ENCODE measurements at places on chromosomes 7 and 10. TPM values are rescaled to one million over a fixed set of nuclear protein-coding genes. Genes with fewer than 3 reads are reported as not detected.
A peak's percentile ranks its signal among the peaks of the same experiment; 100 is the strongest.

- H3K27ac ChIP-seq = no peak overlapping the region
- DNase-seq = no peak
- H3K27me3 ChIP-seq = no peaks in the 10 kb centered on the region
These were observed 15.9 kb downstream of the SKIDA1 start for GRCh38 chr10:21509341-21510240.

GRCh38 chr10:12471135-12471534 is 121.8 kb downstream of the CAMK1D start:
- H3K4me1 ChIP-seq = peaks cover 6% of the 10 kb centered on the region
- no peaks in the 10 kb centered on the region for H3K36me3 ChIP-seq
- no peak overlapping the region for H3K27ac ChIP-seq
- H3K27me3 ChIP-seq = no peaks in the 10 kb centered on the region
- no peak for DNase-seq
- H3K4me3 ChIP-seq = no peak overlapping the region

- no peaks in the 10 kb centered on the region for H3K4me1 ChIP-seq
- no peak for DNase-seq
- H3K27ac ChIP-seq = no peak overlapping the region
- peaks cover 51% of the 10 kb centered on the region for H3K36me3 ChIP-seq
These were observed 9.3 kb downstream of the ZC3HAV1L start for GRCh38 chr7:139026551-139026950.

DNA sequence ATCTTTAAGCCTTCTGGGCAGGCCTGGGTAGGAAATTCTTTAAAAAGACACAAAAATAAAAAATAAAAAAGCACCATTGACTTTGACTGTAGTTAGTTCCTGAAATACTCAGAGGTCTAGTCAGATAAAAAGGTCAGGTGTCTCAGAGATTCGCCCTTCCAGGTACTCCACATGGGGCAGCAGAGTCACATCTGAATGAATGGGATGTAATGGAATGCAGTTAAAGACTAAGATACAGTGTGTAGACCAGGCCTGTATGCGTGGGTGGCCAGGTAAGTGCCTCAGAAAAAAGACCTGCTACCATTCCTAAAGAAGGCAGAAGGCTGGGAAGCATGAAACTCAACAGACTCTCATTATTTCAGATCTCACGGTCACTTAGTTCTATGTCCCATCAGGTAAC is 68.6 kb upstream of the SEM1 start:
- no peak overlapping the region for H3K4me3 ChIP-seq
- H3K36me3 ChIP-seq = no peaks in the 10 kb centered on the region
- H3K4me1 ChIP-seq = no peaks in the 10 kb centered on the region
- peak; percentile 4 for DNase-seq

Gene PTF1A
- not detected for total RNA-seq

DNA sequence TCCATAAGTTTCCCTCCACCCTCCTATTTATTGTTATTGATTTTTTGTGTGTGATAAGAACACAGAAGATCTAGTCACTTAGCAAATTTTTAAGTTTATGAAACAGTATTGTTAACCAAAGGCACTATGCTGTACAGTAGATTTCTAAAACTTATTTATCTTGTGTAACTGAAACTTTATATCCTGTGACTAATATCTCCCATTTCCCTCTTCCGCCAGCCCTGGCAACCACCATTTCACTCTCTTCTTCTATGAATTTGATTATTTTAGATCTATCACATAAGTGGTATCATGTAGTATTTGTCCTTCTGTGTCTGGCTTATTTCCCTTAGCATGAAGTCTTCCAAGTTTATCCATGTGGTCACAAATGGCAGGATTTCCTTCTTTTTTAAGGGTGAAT is 144.3 kb upstream of the INHBA start:
- H3K36me3 ChIP-seq = no peaks in the 10 kb centered on the region
- no peak overlapping the region for H3K4me3 ChIP-seq
- no peaks in the 10 kb centered on the region for H3K27me3 ChIP-seq
- no peak for DNase-seq
- no peaks in the 10 kb centered on the region for H3K4me1 ChIP-seq
- H3K27ac ChIP-seq = no peak overlapping the region

Gene C10orf67
- total RNA-seq = not detected

Gene INHBA
- 0.10 TPM for total RNA-seq

DNA sequence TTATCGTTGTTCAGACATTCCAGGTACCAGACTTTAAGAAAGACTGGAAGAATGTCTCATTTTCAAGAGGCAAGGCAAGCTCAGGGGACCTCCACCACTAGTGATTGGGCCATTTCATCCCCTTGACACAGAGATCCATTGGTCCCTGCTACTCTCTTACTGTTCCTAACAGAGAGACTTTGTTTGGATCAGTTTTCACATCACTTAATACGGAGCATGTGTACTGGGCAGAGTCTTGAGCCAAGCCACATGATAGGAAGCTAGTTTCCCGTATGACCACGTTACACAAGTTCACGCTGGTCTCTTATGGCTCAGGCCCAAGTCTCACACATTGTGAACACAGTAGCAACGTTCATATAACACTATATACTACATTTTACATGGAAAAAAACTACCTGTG is 269.9 kb downstream of the BAMBI start:
- H3K36me3 ChIP-seq = no peaks in the 10 kb centered on the region
- DNase-seq = no peak
- H3K27me3 ChIP-seq = no peaks in the 10 kb centered on the region

DNA sequence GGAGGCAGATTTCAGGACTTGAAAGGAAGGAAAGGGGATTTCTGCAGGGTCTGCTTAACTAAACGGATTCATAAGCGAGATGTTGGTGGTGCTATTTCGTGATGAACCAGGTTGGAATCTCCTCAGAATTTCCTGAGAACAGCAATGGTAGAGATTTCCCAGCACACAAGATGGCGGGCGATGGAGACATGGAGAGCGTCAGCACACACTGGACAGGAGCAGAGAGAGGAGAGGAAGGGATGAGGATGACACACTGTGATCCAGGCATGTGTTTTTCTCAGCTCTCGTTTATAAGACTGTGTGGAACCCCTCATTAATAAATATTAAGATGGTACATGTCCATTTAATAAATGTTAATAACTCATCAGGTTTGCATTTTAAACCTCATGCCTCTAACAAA is 43.9 kb upstream of the LYZL1 start:
- no peak overlapping the region for H3K27ac ChIP-seq
- no peaks in the 10 kb centered on the region for H3K4me1 ChIP-seq
- DNase-seq = no peak

Gene C10orf105
- not detected for total RNA-seq

GRCh38 chr10:132363921-132364593 is 32.1 kb downstream of the LRRC27 start:
- no peak overlapping the region for H3K27ac ChIP-seq
- no peak overlapping the region for H3K4me3 ChIP-seq
- DNase-seq = no peak
- H3K27me3 ChIP-seq = no peaks in the 10 kb centered on the region
- no peaks in the 10 kb centered on the region for H3K36me3 ChIP-seq

GRCh38 chr7:92421676-92422435 is 25.4 kb upstream of the GATAD1 start:
- peaks cover 12% of the 10 kb centered on the region for H3K4me1 ChIP-seq
- no peaks in the 10 kb centered on the region for H3K36me3 ChIP-seq
- no peak overlapping the region for H3K4me3 ChIP-seq
- H3K27me3 ChIP-seq = no peaks in the 10 kb centered on the region

Gene CTAGE15
- total RNA-seq = 1.2 TPM

GRCh38 chr10:96263176-96263575 is 8.2 kb downstream of the BLNK start:
- no peak for DNase-seq
- H3K36me3 ChIP-seq = no peaks in the 10 kb centered on the region
- peaks cover 30% of the 10 kb centered on the region for H3K4me1 ChIP-seq
- no peak overlapping the region for H3K27ac ChIP-seq

DNA sequence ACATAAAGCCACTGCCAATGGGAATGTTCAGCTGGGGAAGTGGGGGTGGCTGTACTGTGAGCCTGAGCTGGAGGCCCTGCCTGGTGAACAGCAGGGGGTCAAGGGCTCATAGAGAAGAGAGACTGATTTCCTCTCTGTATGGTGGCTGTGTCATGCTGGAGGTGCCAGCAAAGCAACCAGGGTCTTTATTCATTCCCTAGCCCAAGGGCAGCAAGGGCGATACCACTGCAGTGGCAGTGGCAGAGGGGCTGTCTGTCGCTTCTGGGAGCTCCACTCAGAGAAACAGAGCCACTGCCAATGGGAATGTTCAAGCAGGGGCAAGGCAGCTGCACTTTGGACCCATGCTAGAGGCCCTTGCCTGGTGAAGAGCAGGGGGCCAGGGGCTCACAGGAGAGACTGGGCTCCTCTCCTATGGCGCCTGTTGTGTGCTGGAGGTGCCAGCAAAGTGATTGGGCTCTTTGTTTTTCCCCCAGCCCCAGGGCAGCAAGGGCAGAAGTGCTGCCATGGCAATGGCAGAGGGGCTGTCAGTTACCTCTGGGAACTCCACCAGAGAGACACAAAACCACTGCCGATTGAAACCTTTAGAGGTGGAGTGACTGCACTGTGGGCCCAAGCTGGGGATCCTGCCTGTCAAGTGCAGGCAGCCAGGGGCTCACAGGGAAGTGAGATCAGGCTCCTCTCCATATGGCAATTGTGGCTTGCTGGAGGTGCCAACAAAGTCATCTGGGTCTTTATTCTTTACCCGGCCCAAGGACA is 545.1 kb downstream of the SH2D4B start:
- no peaks in the 10 kb centered on the region for H3K36me3 ChIP-seq
- DNase-seq = no peak
- H3K27me3 ChIP-seq = no peaks in the 10 kb centered on the region
- H3K4me1 ChIP-seq = no peaks in the 10 kb centered on the region
- no peak overlapping the region for H3K27ac ChIP-seq

Gene GBX1
- total RNA-seq = 0.86 TPM

Gene DNTT
- total RNA-seq = not detected

Gene SPDYE9
- total RNA-seq = not detected

DNA sequence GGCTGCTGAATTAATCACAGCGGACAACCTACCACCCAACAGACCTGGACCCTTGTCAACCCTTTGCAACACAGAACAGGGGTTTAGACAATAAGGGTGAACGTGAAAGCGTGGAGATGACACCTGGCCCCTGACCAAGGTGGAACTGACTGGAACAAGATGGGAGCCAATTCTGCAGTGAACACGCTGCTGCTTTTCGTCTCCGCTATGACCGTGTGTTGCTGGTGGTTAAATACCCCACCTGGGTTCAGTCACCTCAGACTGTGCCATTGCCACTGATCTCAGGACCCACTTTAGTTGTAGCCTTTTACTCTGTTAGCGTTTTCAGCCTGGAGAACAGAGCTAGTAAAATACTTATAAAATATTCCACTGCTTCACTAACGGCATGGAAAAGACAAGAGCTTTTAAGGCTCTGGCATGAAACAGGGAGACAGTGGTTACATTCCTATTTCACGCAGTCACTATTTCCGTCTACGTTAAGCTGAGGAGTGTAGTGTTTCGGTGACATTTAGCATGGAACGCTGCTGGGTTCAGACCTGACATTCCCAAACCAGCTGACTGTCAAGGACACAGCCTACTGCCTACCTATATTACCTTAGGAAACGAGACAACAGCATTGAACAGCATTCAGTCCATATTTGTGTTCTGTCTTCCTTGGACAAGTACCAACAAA is 119.5 kb upstream of the PRSS1 start:
- no peak for DNase-seq
- no peaks in the 10 kb centered on the region for H3K4me1 ChIP-seq
- H3K36me3 ChIP-seq = no peaks in the 10 kb centered on the region
- no peak overlapping the region for H3K4me3 ChIP-seq
- H3K27me3 ChIP-seq = no peaks in the 10 kb centered on the region

DNA sequence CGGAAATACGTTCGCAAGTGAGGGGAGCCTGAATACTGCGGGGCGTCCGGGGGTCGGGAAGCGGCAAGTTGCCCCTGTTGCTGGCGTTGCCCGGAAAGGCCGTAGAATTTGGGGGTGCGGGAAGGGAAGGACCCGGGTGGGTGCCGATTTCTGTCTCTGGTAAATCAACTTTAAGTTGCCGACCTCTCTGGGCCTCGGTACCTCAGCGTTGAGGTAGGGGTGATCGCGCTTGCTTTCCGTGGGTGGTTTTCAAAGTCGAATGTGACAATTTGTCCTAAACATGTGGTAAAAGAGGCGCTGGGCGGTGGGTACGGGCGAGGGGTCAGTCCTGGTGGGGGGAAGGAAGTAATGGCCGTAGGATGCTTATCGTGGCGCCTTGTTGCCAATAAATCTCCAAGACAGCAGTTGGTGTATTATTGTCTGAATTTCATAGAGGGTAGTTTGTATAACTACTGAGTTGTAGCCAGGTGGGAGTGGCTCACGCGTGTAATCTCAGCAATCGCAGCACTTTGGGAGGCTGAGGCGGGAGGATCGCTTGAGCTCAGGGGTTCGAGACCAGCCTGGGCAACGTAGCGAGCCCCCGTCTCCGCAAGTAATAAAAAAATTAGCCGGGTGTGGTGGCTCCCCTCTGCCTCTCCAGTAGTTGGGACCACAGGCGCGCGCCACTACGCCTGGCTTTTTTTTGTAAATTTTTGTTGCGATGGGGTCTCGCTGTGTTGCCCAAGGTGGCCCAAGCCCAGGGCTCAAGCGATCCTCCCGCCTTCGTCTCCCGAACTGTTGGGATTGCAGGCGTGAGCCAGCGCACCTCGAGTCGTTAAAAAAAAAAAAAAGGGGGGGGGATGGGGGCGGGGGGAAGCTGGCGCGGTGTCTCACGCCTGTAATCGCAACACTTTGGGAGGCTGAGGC is 644 bp downstream of the BUD23 start:
- peak overlapping the region; percentile 85 for H3K27ac ChIP-seq
- H3K4me3 ChIP-seq = peak overlapping the region; percentile 100
- DNase-seq = no peak
- H3K36me3 ChIP-seq = peaks cover 30% of the 10 kb centered on the region

GRCh38 chr10:98885378-98885777 is 350.3 kb downstream of the HPSE2 start:
- H3K36me3 ChIP-seq = no peaks in the 10 kb centered on the region
- H3K27me3 ChIP-seq = peaks cover 6% of the 10 kb centered on the region
- DNase-seq = no peak
- no peak overlapping the region for H3K27ac ChIP-seq

Gene TEX47
- not detected for total RNA-seq

DNA sequence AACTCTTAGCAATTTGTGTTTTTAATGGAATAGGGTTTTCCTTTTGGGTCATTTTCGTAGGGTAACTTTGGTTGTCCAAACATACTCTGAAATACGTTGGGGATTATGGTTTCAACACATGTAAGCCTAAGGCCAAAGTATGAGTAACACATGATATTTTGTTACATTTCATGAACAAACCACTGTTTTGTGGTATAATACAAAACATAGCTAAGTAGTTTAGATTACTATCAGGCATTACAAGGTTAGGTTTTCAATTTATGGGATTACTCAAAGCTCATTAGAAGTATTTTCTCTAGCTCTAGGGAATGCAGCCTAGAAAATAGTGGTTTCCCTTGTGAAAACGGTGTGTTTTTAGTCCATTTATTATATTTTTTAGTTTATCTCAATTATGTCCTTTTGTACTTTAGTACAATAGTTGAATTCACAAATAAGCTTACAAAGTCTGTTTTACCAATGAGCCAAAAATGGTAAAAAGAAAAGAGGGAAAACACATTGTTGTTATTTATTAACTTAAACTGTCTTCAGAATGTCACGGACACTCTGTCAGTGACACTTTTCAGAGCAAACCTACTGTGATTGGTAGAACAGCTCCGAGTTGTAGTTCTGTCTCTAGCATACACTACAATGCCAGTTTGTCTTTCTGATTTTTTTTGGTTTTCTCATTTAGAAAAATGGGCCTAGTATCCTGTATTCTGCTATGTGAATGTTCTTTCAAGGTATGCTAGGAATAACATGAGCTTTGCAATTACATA is 473.7 kb downstream of the SUGCT start:
- H3K27ac ChIP-seq = no peak overlapping the region
- no peaks in the 10 kb centered on the region for H3K4me1 ChIP-seq
- H3K27me3 ChIP-seq = no peaks in the 10 kb centered on the region
- DNase-seq = no peak
- no peak overlapping the region for H3K4me3 ChIP-seq
- no peaks in the 10 kb centered on the region for H3K36me3 ChIP-seq

Gene FEZF1
- 0.37 TPM for total RNA-seq

Gene ABCB4
- total RNA-seq = not detected
